Eye (tissue), 1 donor: ENCODE measurements at places on chromosomes 7 and 10.

- DNase-seq = no peak
Observed at GRCh38 chr7:85711894-85712293, 525.0 kb upstream of the SEMA3D start.

GRCh38 chr7:83629117-83629880 lies 19.6 kb downstream of the SEMA3E start:
- DNase-seq = no peak

DNA sequence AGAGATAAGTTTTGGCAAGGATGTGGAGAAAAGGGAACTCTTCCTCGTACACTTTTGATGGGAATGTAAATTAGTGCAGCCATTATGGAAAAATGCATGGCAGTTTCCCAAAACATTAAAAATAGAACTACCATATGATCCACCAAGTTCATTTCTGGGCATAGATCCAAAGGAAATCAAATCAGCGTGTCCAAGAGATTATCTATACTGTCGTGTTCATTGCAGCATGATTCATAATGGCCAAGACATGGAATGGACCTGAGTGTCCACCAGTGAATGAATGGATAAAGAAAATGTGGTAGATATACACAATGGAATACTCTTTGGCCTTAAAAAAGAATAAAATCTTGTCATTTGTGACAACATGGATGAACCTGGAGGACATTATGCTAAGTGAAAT lies 70.3 kb upstream of the RSU1 start:
- peak; percentile 47 for DNase-seq

GRCh38 chr10:110864662-110865140 lies 7.0 kb upstream of the PDCD4 start:
- DNase-seq = no peak

DNA sequence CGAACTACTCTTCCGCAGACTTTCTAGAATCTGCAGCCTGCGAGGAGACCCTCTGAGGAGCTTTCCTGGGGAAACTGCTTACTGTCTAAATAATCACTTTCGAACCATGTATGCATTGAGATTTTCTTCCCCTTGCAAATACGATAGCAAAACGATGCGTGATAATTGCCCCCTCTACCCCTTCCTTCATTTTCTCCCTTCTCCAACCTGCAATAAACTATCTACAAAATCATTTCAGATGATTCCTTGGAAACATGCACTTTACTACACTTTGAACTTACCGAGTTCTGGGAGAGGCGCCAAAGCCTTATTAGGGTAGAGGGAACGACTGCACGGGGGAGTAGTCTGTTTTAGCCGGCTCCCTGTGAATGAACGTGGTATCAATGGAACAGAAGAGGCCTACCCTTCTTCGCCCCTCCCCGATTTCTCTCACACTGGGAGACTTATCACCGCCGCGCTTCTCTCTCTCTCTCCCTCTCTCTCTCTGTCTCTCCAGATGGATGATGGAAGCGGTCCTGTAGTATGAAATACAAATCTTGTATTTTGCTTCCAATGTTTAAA lies at the start of gene FGFBP3:
Gene FGFBP3, minus strand, starts transcription at position 370 of the 561 bp plus-strand sequence. CDS start 517 bp downstream, outside the sequence.
- DNase-seq = peak; percentile 94
